Hippocampal formation (tissue), 2 donors: ENCODE measurements at places on chromosomes 5 and 9.

- DNase-seq, result no peak
These were observed 203.7 kb downstream of the GLIS3 start for GRCh38 chr9:4096121-4096520.

- no peak for DNase-seq
These were observed 59.2 kb upstream of the CLINT1 start for GRCh38 chr5:157917899-157918809.

DNA sequence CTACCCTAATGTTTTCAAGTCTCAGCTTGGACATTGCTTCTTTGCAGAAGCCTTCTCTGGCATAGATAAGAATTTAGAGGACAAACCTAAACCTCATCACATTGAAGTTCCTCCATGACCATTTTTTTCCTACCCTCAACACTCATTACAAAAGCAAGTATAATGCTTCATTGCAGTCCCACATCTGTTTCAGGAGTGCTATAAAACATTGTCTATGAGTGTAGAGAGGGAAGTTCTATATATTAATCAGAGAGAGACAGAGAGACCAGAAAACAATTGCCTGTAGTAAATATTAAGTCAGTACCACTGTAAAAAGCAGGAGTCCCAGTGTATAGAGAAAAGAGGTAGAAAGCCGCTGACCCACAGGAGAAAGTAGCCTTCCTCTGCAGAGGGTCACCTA is 149.7 kb downstream of the PRELID2 start:
- no peak for DNase-seq

DNA sequence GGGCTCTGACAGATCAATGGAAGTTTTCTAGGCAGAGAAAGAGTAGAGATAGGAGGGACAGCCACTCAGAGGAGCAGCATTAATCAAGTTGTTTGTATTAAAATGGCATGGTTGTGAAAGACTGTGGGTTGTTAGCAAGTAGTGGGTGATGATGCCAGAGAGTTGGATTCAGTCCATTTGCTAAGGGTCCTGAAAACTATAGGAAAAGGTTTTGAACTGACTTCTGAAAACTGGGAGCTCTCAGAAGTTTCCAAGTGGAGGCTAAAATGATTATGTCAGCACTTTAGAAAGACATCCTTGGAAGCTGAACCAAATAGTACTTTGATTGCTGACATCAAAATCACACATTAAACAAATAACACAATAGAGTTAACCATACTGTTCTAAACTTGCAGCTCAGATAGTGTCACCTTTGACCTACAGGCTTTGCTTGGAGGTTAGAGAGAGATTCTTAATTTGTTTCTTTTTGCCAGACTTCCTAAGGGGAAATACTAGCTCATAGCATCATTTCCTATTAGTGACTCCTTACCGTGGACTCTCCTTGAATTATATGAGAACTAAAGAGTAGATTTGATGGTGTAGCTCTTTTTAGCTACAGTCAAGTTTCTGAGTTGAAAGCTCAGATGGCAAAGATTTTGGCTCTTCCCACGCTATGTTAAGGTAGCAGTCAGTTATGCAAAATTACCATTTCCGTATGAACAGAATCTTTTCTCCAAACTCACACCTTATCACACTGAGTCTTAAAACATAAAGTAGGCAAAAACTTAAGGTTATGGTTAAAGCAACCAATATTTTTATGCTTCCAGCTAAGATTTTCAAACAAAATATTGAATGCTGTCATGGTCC is 277.1 kb downstream of the NR3C1 start:
- DNase-seq, result no peak

GRCh38 chr5:55713871-55714270 is 1.7 kb upstream of the SLC38A9 start:
- no peak for DNase-seq

DNA sequence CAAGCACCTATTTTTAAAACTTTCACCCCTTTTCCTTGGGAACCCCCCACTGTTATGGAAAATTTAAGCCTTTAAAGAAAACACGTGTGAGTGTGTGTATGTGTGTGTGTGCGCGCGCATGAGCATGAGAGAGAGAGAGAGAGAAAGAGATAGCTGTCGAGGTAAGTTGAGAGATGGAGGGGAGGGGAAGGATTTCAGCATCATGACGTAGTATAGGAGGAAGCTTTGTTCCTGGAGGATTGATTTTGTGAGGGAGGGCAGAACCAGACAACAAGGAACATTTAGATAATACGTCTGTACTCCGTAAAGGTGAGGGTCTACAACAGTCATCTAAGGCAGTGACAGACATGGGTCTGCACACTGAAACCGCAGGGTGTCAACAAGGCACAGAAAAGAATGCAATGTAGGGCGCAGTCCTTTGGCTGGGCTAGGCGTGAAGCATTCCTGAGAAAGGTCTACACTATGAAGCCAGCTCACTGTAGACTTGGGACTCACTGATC is 227.7 kb downstream of the SMARCA2 start:
- DNase-seq, result no peak

- DNase-seq, result no peak
These were observed 454.6 kb upstream of the TUSC1 start for GRCh38 chr9:26132746-26133312.

- no peak for DNase-seq
These were observed 76.1 kb upstream of the ASS1 start for GRCh38 chr9:130368631-130369103.

- DNase-seq, result no peak
These were observed 47.1 kb upstream of the POU4F3 start for GRCh38 chr5:146291421-146292074.

- DNase-seq, result no peak
These were observed 49.2 kb upstream of the KIAA1958 start for GRCh38 chr9:112437406-112437805.
